Natural killer cell (primary cell): ENCODE measurements at places on chromosomes 2 and 18.
A peak's percentile ranks its signal among the peaks of the same experiment; 100 is the strongest.

DNA sequence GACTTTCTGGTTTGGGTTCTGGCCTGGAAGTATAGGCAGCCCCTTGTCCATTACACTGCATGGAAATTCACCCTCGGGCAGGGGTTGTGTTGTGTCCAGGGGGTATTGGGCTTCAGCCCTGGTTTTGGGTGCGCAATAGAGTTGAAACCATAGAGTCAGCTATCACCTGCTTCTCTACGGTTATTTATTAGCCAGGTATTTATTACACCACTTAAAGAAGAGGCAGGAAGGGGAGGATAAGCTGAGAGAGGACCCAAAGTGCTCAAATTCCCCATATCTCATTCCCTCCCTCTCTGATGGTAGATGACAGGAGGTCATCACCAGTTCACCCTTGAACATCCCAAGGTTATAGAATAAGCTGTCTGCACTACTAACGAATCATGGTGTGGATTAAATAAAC lies 133.4 kb downstream of the HRH4 start:
- no peak for DNase-seq

- DNase-seq, result no peak
Observed at GRCh38 chr2:7392076-7392787, 475.0 kb downstream of the RNF144A start.

DNA sequence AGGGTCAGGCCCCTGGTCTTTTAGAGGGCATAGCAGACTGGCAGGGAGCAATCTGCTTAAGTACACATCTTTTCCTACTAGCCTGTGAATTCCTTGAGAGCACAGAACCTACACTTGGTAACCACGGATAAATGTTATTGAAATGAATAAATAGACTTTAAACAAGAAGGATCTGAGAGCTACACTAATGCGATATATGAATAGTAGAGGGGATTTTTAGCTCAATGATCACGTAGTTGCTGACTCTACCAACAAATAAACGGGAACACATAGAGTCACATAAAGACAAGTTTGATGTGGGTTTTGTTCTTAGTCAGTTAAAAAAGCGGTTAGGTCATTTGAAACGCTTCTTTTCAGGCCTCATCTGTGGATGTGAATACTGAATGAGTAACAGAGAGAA lies 290.3 kb upstream of the CCDC68 start:
- DNase-seq, result no peak

DNA sequence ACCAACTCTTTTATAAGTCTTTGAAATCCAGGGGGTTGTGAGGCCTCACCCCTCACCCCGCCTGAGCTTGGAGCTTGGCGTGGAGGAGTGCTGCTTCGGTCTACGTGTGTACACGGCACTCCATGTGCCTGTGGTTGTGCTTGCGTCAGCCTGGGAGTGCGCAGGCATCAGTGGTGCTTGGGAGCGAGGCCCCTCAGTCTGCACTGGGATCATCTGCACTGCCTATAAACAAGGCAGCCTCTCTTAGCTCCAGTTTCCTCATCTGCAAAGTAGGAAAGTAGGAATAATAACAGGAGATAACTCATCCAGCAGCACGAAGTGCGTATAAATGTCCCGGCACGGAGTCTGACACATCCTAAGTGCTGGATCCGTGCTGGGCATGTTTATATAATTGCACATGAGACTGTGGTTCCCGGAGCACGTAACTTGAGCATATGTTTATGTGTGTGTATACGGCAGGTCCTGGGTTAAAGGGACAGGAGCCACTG lies 1.2 kb downstream of the GYPC start:
- DNase-seq, result no peak

DNA sequence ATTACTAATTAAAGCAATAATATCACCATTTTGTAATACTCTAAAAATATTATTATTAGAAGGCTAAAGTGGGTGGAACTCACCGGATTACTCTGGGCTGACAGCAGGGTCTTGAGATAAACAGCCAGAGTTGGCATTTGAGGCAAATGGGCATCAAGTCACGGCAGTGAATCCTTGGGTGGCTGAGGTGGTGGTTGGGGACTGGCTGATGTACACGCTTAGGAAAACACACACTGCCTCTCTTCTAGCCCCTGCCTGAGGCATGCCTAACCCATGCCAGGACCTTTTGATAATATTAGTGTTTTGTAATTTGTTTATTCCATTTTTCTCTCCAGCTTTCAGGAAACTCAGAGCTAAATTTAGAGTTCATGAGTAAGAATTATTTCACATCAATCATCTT lies 76.8 kb downstream of the ACKR3 start:
- DNase-seq, result no peak

DNA sequence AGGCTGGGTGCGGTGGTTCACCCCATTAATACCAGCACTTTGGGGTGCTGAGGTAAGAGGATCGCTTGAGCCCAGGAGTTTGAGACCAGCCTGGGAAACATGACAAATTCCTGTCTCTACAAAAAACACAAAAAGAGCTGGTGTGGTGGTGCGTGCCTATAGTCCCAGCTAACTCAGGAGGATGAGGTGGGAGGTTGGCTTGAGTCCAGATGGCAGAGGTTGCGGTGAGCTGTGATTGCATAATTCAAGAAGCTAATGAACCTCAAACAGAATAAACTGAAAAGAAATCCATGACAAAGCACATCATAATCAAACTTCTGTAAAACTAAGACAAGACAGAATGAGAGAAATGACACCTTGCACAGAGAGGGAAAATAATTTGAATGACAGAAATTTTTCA lies 54.8 kb downstream of the SEMA4F start:
- no peak for DNase-seq

DNA sequence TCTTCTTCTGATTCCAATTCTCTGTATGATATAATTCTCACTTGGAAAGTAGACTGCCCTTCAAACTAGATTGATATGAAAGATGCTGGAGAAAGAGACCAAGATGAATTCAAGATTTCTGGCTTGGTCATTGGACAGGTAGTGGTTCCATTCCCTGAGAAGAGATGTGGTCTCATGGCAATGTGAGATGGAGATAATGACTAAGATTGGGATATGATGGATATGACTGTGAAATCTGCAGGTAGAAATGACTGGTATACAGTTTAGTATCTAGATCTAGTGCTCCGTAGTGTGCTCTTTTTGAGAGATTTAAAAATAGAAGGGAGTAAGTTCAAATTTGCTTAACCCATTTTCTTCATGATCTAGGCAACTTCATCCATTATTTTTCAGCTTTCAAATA lies 425.4 kb upstream of the TRIB2 start:
- DNase-seq, result no peak

DNA sequence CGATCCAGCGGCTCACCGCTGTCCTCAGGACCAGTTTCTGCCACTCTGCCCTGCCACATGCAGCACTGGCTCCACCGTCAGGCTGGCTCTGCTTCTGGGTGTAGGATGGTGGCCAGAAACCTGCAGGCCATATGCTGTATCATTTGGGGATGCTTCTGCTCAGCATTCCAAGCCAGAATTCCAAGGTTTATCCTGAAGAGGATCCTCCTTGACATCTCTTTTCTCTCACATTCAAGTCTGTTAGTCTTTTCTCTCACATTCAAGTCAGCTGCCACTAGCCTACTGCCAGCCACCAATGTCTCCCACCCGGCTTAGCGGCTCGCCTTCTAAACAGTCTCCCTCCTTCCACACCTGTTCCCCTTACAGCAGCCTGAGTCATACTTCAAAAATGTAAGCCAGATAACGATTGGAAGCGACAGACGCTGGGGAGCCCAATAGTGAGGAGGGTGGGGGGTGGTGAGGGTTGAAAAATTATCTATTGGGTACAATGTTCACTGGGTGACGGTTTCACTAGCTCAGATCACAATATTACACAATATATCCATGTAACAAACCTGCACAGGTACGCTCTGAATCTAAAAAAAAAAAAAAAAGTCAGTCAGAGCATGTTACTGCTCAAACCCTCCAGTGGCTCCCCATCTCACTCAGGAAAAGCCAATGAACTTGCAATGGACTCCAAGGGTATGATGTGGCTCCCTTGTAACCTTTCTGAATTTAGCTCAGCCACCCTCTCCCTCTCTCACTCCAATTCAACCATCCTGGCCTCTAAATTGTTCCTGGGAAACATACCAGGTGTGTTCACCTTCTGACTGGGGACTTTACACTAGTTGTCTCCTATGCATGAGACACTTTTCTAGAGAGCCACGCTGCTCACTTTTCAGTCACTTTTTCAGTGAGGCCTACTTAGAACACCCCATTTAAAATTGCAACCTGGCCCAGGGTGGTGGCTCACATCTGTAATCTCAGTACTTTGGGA lies 38.8 kb upstream of the SP3 start:
- peak; percentile 29 for DNase-seq

- no peak for DNase-seq
Observed at GRCh38 chr18:78730546-78730945, 249.1 kb upstream of the SALL3 start.

DNA sequence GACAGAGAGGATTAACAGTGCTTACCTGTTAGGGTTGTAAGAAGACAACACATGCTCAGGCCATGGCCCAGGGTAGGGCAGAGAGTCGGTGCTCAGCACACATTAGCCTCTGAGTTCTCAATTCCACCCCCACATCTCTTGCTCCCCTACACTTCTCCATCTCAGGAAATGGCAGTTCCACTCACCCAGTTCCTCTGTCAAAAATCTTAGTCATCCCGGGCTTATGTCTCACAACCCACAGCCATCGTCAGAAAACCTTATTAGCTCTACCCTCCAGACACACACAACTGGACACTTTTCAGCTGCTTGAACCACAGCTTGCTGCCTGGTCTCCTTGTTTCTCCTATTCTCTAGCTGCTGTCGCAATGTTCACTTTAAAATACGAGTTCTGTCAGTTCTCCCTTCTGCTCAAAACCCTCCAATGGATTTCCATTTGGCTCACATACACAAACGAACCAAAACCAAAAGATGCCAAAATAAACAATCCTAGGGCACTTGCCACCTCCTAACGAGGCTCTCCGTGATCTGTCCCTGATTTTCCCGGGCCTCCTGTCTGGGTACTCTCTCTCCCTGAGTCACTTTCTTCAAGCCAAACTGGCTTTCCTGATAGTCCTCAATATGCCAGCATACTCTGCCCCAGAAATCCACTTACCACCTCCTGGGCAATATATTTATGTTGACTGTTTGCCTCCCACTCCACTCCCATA lies 89.7 kb downstream of the KCTD1 start:
- no peak for DNase-seq

- DNase-seq, result no peak
Observed at GRCh38 chr2:14219306-14219705, 413.2 kb upstream of the LRATD1 start.

- DNase-seq, result no peak
Observed at GRCh38 chr2:206031162-206031784, 54.7 kb downstream of the INO80D start.

DNA sequence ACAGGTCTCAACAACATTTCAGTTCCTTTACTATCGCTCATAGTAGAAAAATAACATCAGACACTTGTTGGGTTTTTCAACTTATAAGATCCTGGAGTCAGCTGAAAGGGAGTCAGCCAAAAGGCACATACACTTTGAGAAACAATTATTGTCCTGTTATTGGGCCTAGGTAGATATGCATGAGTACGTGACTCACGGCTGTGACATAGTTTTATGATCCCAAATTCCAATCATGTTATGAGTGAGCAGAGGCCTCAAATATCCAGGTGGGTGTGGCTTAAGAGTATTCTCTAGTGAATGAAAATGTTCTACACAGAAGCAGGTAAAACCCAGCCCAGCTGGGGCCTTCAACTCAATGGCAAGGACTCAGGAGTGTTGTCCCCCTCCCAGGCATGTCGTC lies 27.2 kb downstream of the SERPINB8 start:
- no peak for DNase-seq

GRCh38 chr18:74468547-74469061 lies 11.5 kb upstream of the DIPK1C start:
- DNase-seq, result no peak

DNA sequence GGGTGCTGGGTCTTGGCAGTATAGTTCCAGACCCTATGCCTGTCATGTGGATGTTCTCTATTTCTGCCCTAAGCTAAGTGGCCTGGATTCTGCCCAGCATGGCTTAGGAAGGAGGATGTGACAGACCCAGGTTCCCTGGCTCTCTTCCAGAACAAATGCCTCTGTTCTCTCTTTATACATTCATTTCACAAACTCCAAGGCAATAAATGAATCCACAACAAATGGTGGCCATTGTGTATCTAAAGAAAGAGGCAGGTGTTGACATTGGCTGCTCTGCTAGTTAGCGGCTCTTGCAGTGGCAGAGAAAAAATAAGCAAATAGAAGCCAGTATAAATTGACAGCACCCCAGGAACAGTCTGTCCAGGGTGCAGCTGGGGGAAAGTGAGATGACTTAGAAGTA lies 298.6 kb downstream of the SUCLG1 start:
- DNase-seq, result no peak

- no peak for DNase-seq
Observed at GRCh38 chr18:37332219-37332618, 233.4 kb downstream of the CELF4 start.

GRCh38 chr2:6863792-6864191 lies 1.9 kb downstream of the CMPK2 start:
- DNase-seq, result no peak

GRCh38 chr2:26609839-26610277 lies 31.3 kb downstream of the CIB4 start:
- peak; percentile 11 for DNase-seq

DNA sequence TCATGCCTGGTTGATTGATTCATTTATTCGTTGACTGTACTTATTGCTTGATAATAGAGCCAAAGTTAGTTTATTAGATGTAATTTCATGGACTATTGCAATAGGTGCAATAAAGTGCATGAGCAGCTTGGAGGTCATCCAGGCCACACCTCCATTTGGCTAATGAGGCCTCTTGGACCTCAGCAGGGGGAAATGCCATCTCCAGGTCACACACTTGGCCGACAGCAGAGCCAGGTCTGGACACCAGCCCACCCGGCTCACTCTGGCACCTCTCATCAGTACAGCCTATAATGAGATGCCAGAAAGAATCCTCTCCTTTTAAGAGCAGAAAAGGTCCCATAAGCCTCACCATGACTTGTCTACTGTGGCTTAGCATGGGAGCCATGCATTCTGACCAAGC lies 71.2 kb upstream of the AFF3 start:
- no peak for DNase-seq

DNA sequence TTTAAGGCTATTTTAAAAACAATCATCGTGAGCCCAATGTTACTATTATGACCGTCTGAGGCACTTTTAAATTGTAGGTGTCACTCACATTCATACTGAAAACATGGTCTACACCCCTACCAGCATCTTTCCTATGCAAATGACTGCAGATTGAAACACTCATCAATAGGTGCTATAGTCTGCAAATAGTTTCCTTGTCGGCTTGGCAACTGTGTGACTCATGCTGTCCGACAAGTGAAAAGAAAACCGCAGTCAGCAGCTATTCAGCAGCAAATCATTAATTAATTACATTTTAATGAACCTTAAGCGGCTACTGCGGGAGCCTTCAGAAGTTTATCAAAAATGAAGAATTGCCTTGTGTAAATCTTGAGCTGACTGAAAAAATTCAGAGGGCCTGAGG lies 134.4 kb downstream of the FIGN start:
- DNase-seq, result no peak

- DNase-seq, result no peak
Observed at GRCh38 chr2:223262946-223263345, 211.0 kb downstream of the KCNE4 start.

- DNase-seq, result no peak
Observed at GRCh38 chr2:191280290-191280689, 35.1 kb downstream of the MYO1B start.

- no peak for DNase-seq
Observed at GRCh38 chr2:152427902-152428301, 92.9 kb downstream of the FMNL2 start.

GRCh38 chr2:189654641-189655040 lies 6.6 kb upstream of the ASNSD1 start:
- DNase-seq, result no peak

- DNase-seq, result no peak
Observed at GRCh38 chr2:196249860-196250259, 78.5 kb upstream of the STK17B start.
